Midbrain (tissue), 1 donor: ENCODE measurements at places on chromosomes 1 and 21.

DNA sequence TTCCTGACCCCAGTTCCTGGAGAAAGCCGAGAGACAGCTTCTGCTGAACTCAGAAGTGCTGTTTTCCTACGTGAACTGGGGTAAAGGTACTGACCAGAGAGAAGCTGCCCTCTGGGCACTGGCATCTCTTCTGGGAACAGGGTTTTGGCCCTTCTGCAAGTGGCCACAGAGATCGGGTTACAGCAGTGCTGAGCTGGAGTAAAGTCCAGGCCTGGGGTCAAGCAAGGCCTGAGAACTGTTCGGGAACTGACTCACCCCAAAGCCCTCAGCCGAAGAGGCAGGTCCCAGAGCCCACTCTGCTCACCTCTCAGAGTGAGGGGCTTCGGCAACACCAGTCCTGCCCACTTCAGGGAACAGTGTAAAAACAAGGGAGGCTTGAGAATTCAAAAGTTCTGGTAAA lies 177.2 kb upstream of the RUNX1 start:
- no peak for DNase-seq

DNA sequence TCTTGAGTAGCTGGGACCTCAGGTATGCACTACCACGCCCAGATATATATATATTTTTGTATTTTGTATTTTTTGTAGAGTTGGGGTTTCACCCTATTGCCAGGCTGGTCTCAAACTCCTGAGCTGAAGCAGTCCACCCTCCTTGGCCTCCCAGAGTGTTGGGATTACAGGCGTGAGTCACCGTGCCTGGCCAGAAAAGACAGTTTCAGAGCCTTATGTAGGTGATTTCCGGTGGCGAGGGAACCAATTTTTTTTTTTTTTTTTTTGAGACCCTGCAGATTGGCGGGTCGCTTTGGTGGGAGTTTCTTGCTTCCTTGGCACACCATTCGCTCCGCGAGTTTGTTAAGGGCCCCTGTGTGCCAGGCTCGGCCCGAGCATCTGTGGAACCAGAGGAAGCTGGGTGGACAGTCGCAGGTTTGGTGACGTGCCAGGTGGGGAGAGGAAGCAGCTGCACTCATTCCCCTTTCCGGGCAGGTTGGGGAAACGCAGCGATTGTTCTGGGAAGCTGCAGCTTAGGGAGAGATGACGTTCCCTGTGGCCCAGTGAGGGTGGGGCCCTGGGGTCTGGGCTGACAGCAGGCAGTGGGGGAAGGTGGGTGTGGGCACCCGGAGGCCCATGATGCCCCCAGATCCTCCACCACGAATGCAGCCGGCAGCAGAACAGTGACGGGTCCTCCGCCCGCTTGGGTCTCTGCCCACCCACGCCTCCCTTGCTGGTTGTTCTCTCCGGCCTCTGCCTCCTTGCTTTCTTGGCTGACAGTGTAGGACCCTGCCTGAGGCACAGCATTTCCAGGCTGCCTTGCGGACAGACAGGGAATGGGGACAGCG lies 25.1 kb downstream of the SPSB1 start:
- no peak for DNase-seq

DNA sequence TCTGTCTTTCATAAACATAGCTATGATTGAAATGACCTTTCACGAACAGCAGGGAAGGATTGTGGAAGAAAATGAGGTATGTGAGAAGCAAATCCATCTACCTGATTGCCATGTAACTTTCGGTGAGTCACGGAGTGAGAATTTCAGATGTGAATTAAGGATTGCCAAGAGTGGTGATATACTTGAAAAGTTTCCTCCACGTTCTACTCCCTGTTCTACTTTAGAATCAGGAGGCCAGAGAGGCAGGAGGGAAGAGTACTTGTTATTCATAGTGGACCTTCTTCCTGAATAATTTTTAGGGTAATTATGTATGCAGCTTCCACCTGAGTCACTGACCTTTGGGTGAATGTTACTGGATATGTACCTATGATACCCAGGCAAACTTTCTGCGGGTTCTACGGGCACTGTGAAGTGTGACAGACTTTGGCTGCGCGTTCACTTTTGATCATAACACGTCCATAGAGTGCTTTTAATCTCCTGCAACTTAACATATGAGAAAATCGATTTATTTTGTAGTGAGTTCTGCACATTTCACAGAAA lies 2.6 kb upstream of the KCNE1 start:
- DNase-seq: no peak

GRCh38 chr1:41723786-41724185 lies 194.9 kb downstream of the HIVEP3 start:
- no peak for DNase-seq

- no peak for DNase-seq
These were observed 233.9 kb downstream of the DENND1B start for GRCh38 chr1:197541411-197541810.

GRCh38 chr1:7581754-7582459 lies 189.2 kb upstream of the VAMP3 start:
- DNase-seq: peak; percentile 6

DNA sequence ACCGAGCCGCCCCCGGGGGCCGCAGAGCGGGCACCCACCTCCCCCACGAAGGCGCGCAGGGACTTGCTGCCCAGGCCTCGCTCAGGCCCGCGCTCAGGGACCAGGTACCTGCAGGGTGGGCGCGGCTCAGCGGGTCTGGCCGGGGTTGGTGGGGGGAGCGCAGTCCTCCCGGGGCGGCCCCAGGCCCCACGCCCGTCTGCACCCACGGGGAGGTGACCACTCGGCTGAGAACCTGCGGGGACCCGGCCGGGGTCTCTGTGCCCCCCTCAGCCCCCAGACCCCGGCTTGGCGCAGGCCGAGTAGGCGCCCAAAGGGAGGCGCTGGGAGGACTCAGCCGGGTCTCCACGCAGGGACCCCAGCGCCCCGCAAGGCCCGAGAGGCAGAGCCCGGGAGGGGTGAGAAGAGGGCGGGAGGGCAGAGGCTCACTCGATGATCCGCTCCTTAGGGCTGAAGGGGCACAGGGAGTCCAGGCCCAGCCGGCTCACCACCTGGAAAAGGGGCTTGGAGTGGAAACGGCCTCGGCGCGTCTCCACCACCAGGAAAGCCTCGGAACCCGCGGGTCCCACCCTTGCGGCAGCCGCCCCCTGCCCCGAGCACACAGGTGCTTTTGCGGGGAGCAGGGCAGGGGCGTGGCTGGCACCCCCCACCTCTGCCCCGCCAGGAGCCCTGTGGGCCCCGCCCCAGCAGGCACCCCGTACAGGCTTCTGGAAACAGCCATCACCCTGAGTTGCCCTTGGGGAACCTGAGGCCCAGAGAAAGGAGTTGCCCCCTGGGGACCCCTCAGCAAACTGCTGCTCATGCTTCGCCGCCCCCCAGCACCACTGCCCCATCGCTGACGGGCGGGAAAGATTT lies 9.3 kb downstream of the FTCD start:
- DNase-seq: no peak

GRCh38 chr1:93980320-93981273 lies 71.4 kb upstream of the GCLM start:
- DNase-seq: no peak

- no peak for DNase-seq
These were observed 50.9 kb upstream of the ARHGEF16 start for GRCh38 chr1:3403388-3404231.

- no peak for DNase-seq
These were observed 15.9 kb downstream of the LRRC8B start for GRCh38 chr1:89540406-89540970.

- DNase-seq: no peak
These were observed 3.1 kb upstream of the GBP6 start for GRCh38 chr1:89360716-89361115.

DNA sequence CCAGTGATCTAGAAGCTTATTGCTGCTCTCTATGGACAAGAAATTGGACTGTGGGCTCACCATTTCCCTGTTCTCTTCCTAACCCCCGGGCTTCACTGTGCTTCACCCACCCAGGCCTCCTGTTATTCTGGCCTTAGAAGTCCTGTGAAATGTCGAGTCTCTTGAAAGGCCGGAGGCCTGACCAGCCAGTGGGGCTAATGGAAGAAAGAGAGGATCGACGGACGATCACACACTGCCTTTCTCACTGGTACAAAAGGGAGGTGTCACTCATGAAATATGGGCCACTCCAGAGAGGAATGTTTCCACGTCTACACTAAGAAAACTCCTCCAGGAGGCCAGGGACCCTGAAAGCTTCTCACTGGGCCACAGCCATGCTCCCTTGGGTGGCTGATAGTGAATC lies 36.1 kb downstream of the CACNA1S start:
- DNase-seq: no peak

DNA sequence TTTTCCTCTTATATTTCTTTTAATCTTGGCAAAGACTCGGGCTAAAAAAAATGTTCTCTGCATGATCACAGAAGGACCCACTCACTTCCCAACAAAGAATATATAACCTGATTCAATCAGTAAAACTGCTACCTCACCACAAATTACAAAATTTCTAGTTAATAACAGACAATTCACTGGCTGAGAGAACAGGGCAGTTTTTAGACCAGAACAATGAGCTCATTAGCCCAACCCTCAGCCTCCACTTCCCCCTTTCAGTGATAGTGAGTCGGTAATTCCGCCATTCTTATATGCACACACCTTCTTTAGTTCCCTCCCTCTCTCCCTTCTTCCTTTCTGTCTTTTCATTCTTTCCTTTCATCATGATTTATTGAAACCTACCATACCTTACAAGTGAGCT lies 8.9 kb downstream of the SIPA1L2 start:
- peak; percentile 13 for DNase-seq

DNA sequence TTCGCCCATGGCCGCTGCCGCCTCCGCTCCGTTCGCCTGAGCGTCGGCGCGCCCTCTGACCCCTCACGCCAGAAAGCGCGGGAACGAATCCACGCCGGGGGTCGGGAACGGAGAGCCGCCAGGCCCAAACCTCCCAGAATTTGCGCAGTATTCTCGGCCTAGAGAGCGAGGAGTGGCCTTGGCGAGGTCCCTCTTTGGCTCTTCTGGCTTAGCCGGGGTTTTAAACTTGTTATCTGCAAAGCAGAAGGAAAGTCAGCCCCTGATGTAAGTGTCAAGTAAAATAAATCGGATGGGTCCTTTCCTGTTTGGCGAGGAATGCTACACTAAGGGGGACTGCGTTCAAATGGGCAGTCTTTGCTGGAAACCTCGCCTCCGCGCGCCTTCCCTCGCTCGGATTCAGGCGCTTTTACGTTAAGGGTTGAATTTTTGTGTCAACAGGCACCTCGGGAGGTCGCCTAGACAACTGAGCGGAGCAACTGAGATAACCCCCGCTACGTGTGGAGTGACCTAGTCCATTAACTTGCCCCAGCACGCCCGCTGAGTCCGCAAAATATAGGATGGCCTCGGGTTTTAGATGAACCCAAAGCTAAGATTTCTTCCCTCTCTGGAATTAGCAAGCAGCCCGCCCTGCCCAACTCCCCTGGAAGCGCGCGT lies 1.1 kb downstream of the HSF2BP start:
- DNase-seq: no peak

- DNase-seq: no peak
These were observed 164.4 kb upstream of the DPT start for GRCh38 chr1:168893359-168893801.

DNA sequence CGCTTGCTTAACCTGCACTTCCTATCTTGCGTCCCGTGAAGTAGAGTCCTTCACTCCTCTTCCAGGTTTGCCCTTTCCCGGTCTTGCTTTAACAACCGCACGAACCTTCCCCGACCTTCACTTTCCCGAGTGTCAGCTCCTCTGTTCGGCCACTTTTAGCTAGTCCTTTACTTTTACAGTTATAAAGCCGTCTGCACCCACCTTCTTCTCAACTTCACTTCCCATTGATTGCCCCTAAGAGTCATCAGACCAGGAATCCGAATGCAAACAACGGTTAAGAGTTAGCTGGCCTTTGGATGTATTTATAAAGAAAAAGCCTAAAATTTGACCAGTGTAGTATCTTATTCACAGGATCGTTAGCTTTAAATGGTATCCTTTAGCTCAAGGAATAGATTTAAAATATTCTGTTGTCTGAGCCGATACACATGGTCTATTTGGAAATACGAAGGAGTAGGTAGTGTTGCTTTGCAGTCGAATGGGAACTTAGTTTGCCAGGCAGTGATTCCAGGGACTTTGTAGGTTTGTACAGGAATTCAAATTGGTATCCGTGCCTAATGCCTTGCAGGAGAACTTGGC lies 1.4 kb downstream of the PPP2R5A start:
- peak; percentile 39 for DNase-seq

GRCh38 chr1:11857164-11857851 lies 1.4 kb downstream of the NPPB start:
- no peak for DNase-seq
